ENCODE measurements at places on chromosomes 3 and 15.

DNA sequence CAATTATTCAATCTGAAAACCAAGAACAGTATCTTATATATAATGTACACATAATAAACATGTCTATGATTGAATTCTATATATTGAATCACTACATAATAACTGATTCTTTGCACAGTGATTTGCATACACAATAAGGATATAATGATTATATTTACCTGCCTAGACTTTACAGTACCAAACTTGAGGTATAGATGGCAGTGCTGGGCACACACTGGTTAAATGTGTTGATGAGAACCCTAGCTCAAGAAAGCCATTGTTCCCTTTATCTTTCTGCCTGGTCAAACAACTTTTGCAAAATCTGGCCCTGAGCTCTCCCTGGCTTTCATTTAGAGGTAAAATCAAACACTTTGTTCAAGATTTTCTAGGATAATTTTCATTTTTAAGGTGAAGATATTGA lies 697.7 kb downstream of the TUSC7 start:
- no peak for DNase-seq

DNA sequence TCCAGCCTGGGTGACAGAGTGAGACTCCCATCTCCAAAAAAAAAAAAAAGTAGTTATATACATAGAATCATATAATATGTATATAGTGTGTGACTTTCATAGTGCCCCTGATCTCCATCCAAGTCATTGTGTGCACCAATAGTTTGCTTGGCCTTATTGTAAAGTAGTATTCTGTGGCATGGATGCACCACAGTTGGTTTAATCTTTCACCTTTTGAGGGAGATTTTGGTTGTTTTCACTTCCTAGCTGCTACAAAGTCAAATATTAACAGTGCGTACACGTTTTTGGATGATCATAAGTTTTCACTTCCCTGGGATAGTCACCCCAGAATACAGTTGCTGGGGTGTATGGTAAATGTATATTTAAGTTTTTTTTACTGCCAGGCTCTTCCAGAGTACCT lies 162.8 kb downstream of the PTPRG start:
- no peak for DNase-seq

- DNase-seq = no peak
Observed at GRCh38 chr3:64491843-64492242, 196.0 kb downstream of the ADAMTS9 start.

GRCh38 chr3:100030346-100030745 lies 84.0 kb downstream of the FILIP1L start:
- DNase-seq = no peak

- no peak for DNase-seq
Observed at GRCh38 chr3:83438188-83438587, 1520.6 kb upstream of the CADM2 start.

- DNase-seq = no peak
Observed at GRCh38 chr3:105686278-105686897, 182.4 kb downstream of the CBLB start.

GRCh38 chr15:101561584-101561906 lies 72.0 kb upstream of the PCSK6 start:
- DNase-seq = no peak

- no peak for DNase-seq
Observed at GRCh38 chr3:70737666-70738290, 425.3 kb upstream of the MDFIC2 start.

Measured in stimulated activated CD4-positive, alpha-beta T cell treated with anti-CD3 and anti-CD28 coated beads, Interleukin-12 subunit alpha, Interleukin-12 subunit beta, amount 100 ng/mL, for 4 hours (primary cell).